ENCODE measurements at places on chromosomes 2 and 18.

DNA sequence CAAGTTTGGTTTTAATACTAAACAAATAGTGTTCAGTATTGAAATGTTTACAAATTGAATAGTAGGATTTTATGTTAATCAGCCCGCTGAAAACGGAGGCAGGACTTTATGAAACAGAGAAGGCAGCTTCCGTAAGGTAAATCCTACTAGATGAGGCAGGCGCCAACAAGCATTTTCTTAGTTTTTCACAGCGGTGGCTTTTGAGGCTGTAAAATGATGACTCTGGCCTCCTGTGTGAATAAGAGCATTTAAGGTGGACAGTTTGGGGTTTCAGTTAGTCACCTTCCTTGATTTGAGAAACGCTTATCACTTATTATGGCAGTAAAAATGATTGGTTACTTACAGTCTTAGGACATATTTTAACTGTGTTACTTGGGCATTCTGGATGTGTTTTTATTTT lies 212.9 kb downstream of the PTGR3 start:
- DNase-seq: no peak

- DNase-seq: no peak
Observed at GRCh38 chr2:171087547-171087946, 73.1 kb downstream of the TLK1 start.

DNA sequence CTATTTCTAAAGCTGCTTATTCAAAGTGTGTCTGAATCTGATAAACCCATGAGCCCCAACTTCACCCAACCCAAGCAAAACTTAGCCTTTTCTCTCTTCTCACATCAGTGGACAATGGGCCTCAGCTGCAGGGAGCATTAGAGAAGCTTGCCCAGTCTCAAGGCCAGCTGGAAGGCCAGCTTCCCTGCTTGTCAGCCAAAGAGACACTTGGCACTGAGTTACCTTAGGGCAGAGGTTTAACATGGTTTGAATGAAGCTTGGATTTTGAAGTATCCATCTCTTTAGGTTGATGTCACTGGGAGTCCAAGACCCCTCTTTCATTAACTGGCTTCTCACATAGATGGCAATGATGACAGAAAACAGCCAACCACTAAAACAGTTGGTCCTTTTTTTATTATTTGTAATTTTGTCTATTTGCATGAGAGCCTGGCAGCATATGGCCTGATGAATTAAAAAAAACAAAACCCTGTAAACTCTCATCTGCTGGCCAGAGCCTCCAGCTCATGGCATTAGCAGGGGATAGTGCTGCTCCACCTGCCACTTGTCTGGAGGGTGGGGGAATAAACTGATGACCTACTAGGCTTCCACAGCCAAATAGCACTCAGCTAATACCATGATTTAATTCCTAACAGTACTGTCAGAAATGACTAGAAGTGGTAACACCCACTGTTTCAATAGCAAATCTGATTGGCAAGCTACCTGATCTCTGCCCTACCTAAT lies 137.0 kb downstream of the UBE2E3 start:
- no peak for DNase-seq

DNA sequence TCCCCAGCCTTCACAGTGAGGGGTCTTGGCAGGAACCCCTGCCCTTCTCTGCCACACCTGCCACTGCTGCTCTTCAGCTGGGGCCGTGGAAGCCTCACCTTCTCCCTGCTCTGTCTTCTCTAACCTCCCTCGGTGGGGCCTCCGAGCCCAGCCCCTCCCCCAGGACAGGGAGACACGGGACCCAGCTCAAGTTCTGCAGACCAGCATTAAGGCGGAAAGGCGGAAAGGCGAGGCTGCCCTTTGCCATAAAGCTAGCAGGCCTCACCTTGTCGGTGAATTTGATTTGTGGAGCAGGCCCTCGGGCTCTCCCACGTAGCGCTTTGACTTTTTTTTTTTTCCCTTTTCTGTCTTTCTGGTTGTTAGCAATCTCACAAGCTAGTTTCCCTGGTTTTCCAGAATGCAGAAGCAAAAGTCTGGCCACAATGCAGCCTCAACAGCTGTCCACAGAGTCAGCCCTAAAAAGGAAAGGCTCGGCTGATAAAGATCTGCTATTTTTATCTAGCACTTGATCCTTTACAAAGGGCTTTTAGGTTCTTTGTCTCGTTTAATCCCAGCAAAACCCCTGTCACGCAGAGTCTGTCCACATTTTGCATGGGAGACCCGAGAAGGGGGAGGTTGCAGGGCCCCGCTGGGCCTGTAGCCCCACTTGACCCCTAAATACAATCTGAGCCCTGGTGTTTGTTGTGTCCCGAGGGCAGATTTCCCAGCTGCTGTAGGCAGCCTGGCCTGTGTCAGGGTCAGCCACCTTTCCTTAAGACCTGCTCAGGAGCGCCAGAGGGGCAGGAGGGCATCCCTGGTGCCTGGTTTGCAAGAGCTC lies 6.0 kb downstream of the ITM2C start:
- no peak for DNase-seq

DNA sequence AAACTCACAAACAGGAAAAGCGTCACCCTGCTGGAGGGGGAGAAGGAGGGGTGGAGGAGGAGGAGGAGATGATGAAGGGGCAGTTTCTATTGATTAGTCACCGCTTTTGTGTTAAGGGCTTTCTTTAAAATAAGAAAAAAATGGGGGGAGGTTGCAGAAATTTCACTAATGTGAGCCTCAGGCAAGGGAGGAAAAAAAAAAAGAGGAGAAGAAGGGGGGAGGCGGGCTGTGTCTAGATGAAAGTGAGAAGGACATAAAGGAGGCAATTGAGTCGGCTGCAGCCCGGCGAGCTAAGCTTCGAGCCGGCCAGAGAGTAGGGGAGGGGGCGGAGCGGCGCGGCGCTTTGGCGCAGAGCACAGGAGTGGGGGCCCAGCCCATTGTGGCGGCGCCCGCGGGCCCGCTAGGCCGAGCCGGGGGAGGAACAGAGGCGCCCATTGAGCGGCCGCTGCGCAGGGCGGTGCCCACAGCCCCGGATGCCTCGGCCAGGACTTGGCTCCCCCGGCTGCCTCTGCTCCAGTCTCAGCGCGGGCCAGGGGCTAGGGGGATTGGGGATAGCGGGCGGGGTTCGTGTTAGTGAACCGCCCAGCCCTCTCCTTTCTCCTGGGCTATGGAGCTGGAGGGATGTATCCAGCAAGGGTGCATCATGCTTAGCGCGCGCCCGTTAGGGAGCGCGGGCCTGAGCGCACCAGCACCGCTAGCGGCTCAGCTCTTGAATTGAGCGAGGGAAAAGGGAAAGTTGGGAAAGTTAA lies 7.9 kb downstream of the PAX3 start:
- DNase-seq: no peak

GRCh38 chr18:58527952-58528287 lies 101.0 kb downstream of the ALPK2 start:
- DNase-seq: no peak
